ENCODE measurements at places on chromosomes 2 and 18. TPM values are rescaled to one million over a fixed set of nuclear protein-coding genes. Genes with fewer than 3 reads are reported as not detected.

SYT4 gene
- total RNA-seq, result not detected

GALNT3 gene
- total RNA-seq, result 2.4 TPM

MATN3 gene
- total RNA-seq, result 1.6 TPM

INHBB gene
- 21.9 TPM for total RNA-seq

GPAT2 gene
- 16.2 TPM for total RNA-seq

All from aorta (tissue), 5 donors.